ENCODE measurements at places on chromosomes 5 and 9.

DNA sequence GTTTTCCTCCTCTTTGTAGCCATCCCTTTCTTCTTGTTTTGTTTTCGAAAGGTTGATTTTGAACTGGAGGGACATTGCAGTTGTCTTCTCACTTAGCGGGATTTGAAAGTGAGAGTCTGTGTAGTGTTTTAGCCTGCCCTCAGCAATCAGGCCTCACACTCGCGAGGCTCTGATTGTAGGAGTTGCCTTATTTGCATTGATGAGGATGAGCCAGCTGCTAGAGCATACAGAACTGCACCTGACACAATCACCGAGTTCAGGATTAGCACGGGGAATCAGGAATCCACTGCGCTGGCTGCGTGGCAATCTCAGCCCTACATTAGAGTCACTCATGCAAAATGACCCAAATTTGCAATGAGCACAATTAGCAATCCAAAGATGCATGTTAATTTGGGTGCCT lies 122.5 kb upstream of the TMEM161B start:
- DNase-seq, result no peak

DNA sequence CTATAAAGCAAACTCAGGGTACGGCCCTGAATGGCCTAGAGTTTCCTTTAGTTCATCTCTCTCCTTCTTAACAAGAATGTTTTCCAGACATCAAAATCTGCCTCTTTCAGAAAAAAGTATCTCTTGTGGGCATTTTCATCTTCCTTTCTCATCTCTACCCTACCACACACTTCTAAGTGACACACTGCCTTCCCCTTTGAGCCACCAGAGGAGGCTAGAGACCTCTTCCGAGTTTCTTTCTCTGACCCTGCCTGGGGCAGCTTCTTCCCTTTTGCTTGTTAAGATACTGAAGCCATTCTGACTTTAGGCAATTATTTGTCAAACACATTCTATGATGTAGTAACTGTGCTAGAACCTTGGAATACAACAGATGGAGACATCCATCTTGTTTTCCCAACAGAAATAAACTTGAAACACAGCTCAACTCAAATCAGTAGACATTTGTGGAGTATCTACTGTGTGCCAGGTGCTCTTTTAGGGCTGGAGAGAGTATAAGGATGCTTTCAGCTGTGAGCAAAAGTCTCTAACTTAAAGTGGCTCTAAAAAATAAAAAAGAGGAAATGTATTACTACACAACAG lies 8.6 kb upstream of the SV2C start:
- DNase-seq, result no peak

- no peak for DNase-seq
Measured at GRCh38 chr9:127887792-127888191, 10.3 kb upstream of the AK1 start.

- DNase-seq, result no peak
Measured at GRCh38 chr9:80191108-80191507, 619.3 kb downstream of the TLE4 start.

DNA sequence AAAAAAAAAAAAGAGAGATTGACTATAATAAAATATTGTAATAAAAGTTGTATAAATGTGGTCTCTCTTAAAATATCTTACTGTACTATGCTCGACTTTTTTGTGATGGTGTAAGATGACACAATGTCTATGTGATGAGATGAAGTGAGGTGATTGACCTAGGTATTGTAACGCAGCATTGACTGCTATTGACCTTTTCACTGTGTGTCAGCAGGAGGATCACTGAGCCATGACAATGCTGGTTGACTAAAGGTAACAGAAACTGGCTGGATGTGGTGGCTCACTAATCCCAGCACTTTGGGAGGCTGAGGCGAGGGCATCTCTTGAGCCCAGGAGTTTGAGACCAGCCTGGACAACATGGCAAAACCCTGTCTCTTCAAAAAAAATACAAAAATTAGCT lies 78.6 kb upstream of the MYO10 start:
- no peak for DNase-seq

- no peak for DNase-seq
Measured at GRCh38 chr9:14924230-14925219, 14.3 kb upstream of the FREM1 start.

GRCh38 chr9:107530679-107531078 lies 41.1 kb upstream of the KLF4 start:
- no peak for DNase-seq

GRCh38 chr5:80067016-80067415 lies 31.9 kb downstream of the THBS4 start:
- no peak for DNase-seq

GRCh38 chr5:33161421-33161820 lies 279.3 kb upstream of the TARS1 start:
- DNase-seq, result no peak

DNA sequence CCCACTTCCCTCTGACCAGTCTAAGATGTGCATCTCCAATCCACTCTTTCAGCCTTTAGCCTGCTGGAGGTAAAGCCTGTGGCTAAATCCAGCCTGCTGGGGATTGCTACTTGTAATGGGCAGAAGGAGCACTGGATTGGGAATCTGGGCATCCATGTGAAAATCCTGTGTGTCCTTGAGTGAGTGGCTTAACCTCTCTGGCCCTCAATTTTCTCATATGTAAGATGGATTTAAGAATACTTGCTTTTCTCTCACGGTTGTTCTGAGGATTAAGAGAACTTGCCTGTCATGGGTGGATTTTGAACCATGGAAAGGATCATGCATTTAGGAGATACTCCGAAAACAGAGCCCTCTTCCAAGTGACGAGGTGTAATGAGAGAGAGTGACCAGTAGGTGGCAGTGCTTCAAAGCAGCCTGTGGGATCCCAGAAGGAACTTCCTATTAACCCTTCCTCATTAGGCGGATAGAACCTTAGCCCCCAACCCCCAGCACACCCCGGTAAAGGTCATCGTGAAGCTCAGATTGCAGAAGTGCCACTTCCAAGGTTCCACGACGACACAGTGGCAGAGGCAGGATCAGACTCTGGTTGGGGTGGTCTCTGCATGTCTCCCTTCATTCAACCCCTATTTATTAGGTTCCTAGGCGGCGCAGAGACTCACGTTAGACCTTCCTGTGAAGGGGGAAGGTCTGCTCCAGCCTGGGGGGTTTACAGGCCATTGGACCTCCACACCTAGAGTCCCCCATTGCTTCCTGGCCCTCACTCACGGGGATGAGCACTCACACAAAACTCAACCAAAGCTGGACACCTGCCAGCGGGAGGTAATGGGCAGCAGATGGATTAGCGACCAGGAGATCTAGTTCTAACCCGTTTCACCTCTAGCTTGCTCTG lies 68.7 kb upstream of the ZNF618 start:
- DNase-seq, result no peak

- DNase-seq, result no peak
Measured at GRCh38 chr9:88831713-88832407, 159.4 kb upstream of the S1PR3 start.

DNA sequence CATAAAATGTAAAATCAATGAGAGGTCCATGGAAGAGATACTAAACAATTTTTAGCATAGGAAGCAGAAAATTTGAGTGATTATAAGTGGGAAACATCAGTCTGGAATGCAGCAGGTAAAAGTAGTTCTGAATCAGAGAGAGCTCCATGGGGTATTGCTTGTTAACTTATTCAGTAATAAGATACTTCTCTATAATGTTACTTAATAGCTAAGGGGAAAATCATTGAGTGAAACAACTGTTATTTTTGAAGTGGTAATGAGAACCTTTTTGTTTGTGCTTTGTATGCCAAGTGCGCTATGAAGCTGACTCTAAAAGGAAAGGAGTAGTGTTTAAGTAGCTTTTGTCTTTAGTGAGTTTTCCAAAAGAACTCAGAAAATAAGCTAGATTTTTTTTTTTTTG lies 95.2 kb downstream of the ERBIN start:
- DNase-seq, result no peak

DNA sequence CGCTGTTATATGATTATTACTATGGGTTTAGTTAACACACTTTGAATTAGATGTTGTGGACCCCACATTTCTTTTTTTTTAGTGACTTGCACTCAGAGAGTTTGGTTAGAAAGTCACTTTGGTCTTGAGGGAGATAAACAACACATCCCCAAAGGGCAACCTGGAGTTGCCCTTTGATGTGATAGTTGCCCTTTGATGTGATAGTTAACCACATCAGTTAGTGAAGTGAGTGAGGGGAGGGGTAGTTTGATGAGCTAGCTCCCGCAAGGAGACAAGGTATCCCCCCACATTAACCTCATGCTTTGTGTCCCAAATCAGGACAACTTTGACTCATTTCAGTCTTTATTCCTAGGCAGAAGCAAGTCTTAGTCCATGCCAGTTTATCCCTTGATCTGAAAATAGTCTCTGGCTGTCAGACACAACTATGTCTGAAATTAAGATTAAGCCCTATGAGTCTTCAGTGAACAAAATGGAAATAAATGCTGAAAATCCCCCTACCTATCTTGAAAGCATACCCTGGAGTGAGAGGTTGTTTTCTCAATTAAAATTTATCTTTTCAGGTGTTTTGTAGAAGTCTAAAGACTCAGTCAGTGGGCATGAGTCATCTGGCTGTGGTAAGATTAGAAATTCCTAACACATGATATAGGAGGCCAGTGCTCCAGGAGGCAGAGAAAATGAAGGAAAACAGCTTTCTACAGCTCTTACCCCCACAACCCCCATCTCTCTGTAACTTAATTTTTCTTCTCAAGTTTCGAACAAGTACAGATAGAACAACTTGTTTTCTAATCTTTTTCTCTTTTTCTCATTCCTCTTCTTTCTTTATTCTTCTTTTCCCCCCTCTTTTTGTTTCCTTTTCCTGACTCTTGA lies 208.9 kb upstream of the DMRTA1 start:
- DNase-seq, result no peak

DNA sequence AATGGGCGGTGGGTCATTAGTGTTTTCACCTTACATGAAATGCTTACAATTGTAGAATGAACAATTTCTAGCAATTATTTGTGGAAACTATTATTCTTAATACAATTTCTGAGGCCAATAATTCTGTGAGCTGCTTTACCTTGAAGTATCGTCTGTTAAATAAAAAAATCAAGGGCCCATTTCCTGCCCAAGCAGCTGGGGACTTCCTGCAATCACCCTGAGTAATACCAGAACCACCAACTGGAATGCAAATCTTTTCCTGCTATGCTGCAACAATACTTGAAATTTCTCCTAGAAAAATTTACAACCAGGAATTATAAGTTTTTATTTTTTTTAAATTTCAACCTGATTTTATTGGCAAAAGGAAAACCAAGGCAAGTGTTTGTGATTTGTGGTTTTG lies 52.6 kb downstream of the ADAMTS16 start:
- no peak for DNase-seq

DNA sequence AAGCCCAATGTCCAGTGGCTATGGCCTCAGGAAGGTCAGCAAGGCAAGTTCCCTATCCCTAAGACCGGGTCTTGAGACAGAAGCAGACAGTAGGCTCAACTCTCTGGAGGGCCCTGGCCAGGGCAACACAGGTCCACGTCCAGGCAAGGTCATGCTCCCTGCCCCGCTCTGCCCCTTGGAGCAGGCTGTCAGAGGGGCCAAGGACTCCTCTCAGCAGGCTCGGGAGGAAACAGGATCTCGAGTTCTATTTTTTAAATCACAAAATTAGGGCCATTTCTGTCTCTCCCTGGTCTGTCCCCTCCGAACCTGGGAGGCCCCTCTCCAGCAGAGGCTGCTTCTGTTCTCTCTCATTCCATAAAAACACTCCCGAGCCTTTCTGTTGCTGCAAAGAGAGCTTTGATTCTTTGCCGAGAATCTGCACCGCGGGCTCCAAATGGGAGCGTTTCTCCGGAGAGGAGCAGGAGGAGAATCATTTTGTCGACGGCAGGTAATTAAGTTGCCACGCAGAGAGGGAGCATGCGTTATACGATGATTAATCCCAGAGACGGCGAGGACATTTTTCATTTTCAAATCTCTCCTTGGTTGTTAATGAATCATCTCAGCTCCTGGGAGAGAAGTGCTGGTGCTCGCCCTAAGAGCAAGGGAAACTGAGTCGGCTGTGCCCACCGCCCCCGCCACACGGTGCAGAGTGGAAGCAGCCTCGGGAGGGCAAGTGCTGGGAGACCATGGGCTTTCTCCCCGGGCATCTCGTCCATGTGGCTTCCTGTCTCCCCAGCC lies 24.5 kb upstream of the FCN1 start:
- no peak for DNase-seq

GRCh38 chr5:131749138-131749537 lies 47.7 kb downstream of the FNIP1 start:
- DNase-seq, result no peak

DNA sequence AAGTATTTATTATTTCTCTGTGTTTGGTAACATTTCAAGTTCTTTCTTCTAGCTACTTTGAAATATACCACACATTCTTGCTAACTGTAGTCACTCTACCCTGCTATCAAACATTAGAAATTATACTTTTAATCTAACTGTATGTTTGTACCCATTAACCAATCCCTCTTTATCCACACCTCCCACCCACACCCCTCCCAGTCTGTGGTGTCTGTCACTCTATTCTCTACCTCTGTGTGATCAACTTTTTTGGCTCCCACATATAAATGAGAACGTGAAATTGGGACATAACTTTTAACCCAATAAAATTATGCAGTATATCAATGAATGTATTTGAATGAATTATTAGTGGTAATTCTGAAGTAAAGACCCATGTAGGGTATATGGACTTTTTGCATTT lies 79.7 kb downstream of the PBX3 start:
- no peak for DNase-seq

GRCh38 chr5:23763170-23763569 lies 255.8 kb downstream of the PRDM9 start:
- DNase-seq, result no peak

GRCh38 chr9:16501726-16502125 lies 368.7 kb downstream of the BNC2 start:
- no peak for DNase-seq

DNA sequence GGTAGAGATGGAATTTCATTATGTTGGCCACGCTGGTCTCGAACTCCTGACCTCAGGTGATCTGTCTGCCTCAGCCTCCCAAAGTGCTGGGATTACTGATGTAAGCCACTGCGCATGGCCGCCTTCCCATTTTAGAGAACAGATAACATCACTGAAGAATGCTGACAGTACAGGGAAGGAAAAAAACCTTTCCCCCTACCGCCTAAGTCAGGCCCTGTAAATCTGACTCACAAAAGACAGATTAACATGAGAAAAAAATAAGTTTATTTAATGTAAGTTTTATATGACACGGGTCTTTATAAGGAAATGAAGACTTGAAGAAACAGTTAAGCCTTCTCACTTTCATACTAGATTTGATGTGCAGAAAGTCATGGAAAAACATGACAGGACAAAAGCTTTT lies 227.2 kb upstream of the ZNF608 start:
- no peak for DNase-seq

DNA sequence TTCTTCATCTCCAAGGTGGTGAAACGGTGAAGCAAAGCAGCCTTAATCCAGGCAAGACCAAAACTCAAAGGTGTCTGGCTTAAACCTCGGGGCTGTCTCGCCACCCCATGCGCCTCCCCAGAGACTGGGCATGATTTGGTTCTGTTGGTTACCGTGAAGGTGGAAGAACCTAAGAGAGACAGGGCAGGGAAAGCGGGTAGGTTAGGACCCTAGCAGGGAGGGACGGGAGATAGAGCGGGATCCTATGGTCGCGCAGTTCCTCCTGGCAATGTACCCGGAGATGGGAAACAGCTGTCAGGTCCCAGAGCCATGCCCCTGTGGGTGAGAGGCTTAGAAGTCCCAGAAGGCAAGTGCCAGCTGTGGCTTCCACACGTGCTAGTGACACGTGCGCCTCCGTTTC lies 418.3 kb upstream of the IRX1 start:
- no peak for DNase-seq

- DNase-seq, result no peak
Measured at GRCh38 chr9:106291786-106292185, 571.2 kb upstream of the ZNF462 start.

GRCh38 chr5:177447066-177447610 lies 524 bp downstream of the PRR7 start:
- no peak for DNase-seq
